Pulmonary artery endothelial cell (primary cell): ENCODE measurements at places on chromosomes 2 and 18. TPM values are rescaled to one million over a fixed set of nuclear protein-coding genes. Genes with fewer than 3 reads are reported as not detected.

The TMEM182 gene
- 0.95 and 1.2 TPM in 2 replicates for total RNA-seq

The MSH2 gene
- total RNA-seq, result 32.6 and 41.4 TPM in 2 replicates

The ICA1L gene
- 1.8 and 2.1 TPM in 2 replicates for total RNA-seq

The C2orf92 gene
- total RNA-seq, result 0.88 and 1.5 TPM in 2 replicates

The TUBB8B gene
- not detected in 2 replicates for total RNA-seq

The EVX2 gene
- total RNA-seq, result not detected in 2 replicates

The AUP1 gene
- total RNA-seq, result 95.4 and 124 TPM in 2 replicates

The RBKS gene
- 0.67 and 0.79 TPM in 2 replicates for total RNA-seq

The DSG1 gene
- not detected in 2 replicates for total RNA-seq

The ANKRD30B gene
- not detected in 2 replicates for total RNA-seq

The SGO2 gene
- total RNA-seq, result 7.0 and 18.2 TPM in 2 replicates

The SFXN5 gene
- total RNA-seq, result 11.1 and 16.1 TPM in 2 replicates

The EGR4 gene
- total RNA-seq, result not detected in 2 replicates

The HRH4 gene
- 0.07 TPM in 1 of 2 replicates, not detected in the other for total RNA-seq

The SMCHD1 gene
- total RNA-seq, result 58.1 and 67.8 TPM in 2 replicates

The ANKRD23 gene
- total RNA-seq, result 0.46 and 1.3 TPM in 2 replicates

The STEAP3 gene
- 12.2 and 23.7 TPM in 2 replicates for total RNA-seq

The APCDD1 gene
- total RNA-seq, result 0.04 and 0.20 TPM in 2 replicates

The KCNS3 gene
- total RNA-seq, result 2.6 and 4.7 TPM in 2 replicates

The CXCR1 gene
- total RNA-seq, result not detected in 2 replicates

The DQX1 gene
- total RNA-seq, result not detected in 2 replicates

The BCL11A gene
- 0.04 and 0.07 TPM in 2 replicates for total RNA-seq

The NGEF gene
- 0.14 and 3.2 TPM in 2 replicates for total RNA-seq
